Activated naive CD4-positive, alpha-beta T cell treated with Interleukin-2 at 50 U/mL for 16 hours (primary cell): ENCODE measurements at places on chromosomes 1 and 21.
A peak's percentile ranks its signal among the peaks of the same experiment; 100 is the strongest.

- DNase-seq, result no peak
These were observed 7.2 kb upstream of the PLEKHG5 start for GRCh38 chr1:6498576-6499111.

GRCh38 chr1:174160109-174160473 lies 771 bp downstream of the RABGAP1L start:
- DNase-seq, result peak; percentile 36

GRCh38 chr1:184062640-184063286 lies 11.2 kb downstream of the TSEN15 start:
- no peak for DNase-seq

DNA sequence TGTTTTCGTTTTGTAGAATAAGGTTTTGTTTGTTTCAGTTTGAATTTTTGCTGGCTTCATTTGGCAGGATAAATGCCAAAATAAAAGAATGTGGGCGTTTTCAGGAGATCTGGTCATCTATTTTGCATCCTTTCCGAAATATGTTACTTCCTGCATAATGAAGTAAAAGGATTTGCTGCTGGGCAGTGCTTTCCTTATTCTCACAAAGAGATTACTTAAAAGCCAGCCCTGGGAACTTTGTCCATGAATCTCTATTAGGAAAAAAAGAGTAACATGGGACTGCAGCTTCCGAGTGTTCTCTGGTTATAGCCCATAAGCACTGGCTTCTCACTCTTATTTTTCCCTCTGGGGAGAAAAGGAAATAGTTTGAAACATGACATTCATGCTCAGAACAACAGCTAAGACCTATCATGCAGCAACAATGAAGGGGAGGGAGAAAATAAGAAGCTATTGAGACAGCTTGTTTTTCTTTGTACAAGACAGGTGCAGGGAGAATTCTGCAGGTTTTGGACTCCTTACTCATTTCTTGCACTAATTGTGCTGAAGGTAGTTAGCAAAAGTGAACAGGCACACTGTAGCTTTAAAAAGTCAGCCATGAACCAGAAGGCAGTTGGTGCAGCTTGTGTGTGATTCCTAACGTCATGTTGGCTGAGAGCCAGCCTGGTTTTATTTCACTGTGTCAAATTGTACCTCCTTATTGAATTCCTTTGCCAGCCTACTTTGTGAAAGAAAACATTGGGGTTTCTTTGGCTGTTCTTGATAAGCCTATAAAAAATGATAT lies at the start of gene SAMD13:
Gene SAMD13, plus strand, starts transcription at position 705 of the 781 bp plus-strand sequence. CDS start 1,527 bp downstream, outside the sequence.
- DNase-seq, result peak; percentile 23

DNA sequence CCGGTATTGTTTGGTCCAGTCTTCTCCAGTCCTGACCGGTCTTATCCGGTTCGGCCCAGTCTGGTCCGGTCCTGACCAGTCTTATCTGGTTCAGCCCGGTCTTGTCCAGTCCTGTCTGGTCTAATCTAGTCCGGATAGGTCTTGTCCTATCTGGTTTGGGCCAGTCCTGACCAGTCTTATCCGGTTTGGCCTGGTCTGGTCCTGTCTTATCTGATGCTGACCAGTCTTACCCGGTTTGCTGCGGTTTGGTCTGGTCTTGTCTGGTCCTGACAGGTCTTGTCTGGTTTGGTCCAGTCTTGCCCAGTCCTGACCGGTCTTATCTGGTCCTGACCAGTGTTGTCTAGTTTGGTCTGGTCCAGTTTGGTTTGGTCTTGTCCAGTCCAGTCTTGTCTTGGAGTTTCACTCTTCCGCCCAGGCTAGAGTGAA lies 30.1 kb downstream of the DHX9 start:
- DNase-seq, result no peak

DNA sequence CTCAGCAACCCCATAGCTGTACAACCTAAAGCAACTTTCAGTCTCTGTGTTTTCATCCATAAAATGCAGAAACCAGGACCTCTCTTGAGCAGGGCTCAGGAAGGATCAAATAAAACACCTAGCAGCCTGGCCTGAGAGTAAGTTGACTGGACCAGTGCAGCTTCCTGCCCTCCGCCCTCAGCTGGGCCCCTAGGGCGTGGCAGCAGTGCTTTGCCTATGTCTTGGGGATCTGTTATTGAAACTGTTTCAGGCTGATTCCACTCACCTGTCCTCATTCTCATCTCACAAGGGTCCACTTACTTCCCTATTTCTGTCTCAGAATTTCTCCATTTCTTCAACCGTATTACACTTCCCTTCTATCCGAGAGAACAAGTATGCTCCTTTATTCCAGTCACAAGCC lies 17.3 kb downstream of the LRRC42 start:
- no peak for DNase-seq

DNA sequence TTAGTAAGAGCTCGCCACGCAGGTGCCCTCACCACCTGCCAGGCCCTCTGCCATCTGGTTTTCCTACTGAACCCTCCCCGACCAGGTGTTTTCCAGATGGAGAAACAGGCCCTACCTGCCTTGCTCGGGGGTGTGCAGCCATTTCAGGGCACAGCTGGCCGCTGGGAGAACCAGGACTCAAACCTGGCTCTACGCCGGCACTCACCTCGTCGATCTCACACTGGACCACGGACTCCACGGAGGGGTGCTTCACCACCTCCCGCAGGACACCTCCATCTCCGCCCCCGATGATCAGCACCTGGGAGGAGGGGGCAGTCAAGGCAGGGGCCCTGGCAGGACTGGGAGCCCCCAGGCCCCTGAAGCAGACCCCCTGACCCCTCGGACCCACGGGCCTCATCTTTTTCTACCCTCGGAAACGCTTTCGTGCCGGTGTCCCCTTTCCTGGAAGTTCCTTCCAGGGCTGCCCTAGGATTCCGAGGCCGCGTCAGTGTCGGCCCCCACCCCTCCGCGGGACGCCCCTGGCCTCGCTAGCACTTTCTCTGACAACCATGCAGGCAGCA lies 1.1 kb downstream of the SRM start:
- no peak for DNase-seq

DNA sequence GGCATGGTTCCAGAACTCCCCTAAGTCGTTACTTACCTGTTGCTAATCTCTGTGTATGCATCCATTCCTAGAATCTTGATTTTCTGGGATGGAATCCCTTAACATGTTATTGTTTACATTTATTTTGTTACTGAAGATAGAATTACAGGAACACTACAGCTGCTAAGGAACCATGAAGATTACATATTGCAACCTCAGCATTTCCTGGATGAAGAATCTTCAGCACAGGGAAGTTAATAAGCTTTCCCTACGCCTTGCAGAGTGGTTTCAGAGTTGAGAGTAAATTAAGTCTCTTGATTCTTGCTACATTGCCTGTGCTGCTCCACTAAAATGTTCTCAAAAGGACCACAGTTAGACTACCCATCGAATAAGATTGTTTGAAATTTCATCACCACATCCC lies 31.4 kb upstream of the GBP6 start:
- no peak for DNase-seq

DNA sequence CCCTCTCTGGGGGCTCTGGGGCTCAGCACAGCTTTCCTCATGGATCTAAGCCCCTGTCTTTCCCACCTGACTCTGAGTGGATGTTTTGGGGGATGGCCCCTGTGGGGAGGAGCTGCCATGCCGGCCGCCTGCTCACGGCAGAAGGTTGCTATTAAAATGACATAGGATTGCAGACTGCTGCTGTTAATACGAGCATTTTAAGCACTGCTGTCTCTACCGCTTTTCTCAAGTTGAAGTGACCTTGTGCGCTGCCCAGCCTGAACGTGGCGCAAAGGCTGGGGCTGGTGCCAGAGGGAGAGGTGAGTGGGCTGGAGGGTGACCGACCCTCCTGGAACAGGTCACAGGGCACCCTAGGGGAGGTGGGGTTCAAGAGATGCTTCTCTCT lies 58.4 kb downstream of the DISP3 start:
- DNase-seq, result no peak

GRCh38 chr1:27864264-27864895 lies 8.0 kb upstream of the THEMIS2 start:
- peak; percentile 41 for DNase-seq

DNA sequence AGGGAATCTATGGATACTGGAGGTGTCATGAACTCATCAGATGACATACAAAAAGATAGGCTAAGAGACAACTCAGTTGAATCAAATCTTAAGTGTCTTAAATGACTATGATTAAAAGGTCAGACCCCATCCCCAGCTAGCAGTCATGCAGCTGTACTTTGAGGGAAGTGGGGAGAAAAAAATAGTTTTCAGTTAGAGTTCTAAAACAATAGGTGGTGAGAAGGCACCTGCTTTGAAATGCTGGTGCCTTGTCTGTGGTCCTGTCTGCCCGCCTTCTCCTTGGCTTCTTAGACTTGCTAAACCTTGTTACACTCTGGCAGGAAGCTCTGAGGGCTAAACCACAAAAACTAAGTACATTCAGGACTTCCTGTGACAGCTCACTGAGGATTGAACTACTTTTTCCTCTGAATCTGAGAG lies 15.3 kb downstream of the CD2 start:
- DNase-seq, result peak; percentile 75

- no peak for DNase-seq
These were observed 23.6 kb downstream of the MT1HL1 start for GRCh38 chr1:236980673-236981072.

DNA sequence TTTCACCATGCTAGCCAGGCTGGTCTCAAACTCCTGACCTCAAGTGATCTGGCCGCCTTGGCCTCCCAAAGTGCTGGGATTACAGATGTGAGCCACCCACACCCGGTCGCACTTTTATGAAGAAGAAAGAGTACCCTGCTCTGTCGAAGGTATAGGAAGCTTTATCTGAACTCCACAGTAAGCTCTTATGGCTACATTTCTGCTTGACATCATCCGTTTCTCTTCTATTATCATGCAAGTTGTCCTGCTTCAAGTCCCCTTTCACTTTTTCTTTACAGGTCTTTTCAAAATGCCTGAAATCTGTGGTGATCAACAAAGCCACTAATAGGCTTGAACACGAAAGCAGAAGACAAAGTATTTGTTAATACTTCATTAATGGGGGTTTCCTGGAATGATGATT lies 4.0 kb downstream of the RPE65 start:
- no peak for DNase-seq

DNA sequence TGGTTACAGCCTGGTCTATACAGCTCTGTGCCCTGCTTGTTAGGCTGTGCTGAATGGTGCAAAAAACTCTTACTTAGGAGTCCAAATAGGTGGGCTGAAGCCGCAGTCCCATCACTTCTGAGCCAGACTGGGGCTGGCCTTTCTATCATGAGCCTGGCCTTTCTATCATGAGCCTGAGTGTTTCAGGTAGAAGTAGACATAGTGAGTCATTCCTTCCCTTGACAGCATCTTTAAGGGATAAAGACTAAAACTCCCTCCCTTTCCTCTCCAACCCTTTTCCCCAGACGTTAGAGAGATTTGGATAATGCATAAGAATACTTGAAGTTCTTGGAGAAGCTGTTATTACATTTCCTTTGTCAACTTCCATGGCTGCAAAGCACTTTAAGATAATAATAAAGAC lies 46.5 kb upstream of the PARP1 start:
- no peak for DNase-seq

- no peak for DNase-seq
These were observed 383.8 kb downstream of the DSCAM start for GRCh38 chr21:40463176-40463575.

DNA sequence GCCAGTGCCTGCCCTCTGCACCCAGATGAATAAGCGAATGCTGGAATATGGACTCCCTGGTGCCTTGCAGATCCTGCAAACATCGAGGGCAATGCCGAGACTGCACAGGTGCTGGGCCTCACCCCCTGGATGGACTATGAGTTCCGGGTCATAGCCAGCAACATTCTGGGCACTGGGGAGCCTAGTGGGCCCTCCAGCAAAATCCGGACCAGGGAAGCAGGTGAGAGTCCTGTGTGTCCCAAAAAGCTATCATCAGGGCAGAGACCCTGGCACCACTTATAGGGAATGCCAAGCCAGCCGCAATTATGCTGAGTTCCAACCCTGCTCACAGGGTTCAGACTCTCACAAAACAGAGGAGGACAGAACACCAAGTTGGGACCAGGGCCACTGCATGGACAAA lies 17.2 kb downstream of the TMEM81 start:
- DNase-seq, result no peak

DNA sequence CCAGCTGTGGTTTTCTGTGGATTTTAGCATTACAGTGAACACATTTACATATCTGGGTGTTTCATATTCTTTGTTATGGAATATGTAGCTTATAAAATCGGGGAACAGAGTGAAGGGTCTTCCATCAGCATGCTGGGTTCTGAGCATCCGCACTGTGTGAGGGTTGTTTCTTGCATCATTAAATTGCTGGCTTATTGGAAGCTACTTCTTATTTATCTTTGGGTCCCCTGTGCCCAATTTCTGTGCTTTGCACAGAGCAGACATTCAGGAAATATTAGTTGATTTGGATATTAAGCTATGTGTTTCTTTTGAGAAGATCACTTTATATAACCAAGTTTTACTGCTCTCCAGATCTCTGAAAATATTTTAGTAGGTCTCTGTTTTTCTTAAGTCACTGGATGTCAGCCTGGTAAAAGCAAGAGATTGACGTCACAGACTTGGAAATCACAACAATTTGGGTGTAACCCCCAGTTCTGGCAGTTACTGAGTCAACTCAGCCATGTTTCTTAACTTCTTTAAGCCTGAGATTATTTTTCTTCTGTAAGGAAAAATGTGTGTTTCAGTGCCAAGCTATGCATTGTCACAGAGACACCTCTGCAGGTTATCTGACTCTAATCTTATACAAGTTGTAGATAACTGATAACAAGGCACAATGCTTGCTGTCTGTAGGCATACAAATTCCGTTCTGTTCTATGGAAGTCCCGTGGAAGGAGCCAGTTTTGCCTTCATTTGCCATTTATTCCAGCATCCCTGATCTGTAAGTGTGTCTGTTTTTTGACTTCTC lies 258.3 kb upstream of the KAZN start:
- DNase-seq, result no peak
